Fibroblast of upper back skin (primary cell): ENCODE measurements at places on chromosomes 3 and 15.

DNA sequence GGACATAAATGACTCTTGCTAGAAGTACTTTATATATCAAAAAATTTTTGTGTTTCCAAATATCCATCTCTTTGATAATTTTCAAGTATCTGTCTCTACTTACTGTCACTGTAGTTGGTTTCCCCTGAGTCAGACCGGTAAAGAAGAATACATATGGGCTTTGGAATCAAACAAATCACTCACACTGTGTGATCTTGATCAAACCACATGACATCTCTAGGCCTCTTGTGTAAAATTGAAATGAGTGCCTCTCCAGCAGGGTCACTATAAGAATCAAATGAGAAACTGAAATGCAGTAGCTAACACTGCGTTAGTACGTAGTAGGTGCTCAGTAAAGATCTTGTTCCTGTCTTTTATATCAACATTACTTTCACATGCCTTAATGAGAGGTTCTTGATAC is 314.6 kb upstream of the STT3B start:
- DNase-seq: no peak

- no peak for DNase-seq
These were observed 760.8 kb upstream of the CFAP20DC start for GRCh38 chr3:59810606-59811005.

DNA sequence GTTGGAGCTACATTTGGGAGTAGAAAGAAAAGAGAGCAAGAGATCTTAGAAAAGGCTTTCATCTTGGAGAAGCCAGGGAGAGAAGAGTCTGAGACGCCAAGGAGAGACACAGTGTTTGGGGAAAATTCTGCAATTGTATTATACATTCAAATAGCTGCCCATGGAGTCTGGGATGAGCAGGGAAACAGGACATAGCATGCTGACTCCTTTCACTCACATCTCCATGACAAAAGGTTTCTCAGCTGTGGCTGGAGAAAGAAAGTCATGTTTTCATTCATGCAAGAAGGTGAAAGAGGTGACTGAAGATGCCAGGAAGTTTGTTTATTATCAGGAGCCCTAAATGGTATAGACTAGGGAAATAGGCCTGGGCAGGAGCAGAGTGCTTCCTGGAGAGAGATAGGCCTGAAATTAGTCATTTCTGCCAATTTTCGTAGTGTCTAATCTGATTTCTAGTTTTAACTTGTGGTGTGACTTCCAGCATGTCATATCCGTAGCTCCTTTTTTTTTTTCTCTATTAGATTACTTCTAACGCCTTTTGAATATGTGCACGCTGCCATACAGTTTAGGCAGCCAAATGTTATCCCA is 34.1 kb downstream of the ACP3 start:
- DNase-seq: no peak

DNA sequence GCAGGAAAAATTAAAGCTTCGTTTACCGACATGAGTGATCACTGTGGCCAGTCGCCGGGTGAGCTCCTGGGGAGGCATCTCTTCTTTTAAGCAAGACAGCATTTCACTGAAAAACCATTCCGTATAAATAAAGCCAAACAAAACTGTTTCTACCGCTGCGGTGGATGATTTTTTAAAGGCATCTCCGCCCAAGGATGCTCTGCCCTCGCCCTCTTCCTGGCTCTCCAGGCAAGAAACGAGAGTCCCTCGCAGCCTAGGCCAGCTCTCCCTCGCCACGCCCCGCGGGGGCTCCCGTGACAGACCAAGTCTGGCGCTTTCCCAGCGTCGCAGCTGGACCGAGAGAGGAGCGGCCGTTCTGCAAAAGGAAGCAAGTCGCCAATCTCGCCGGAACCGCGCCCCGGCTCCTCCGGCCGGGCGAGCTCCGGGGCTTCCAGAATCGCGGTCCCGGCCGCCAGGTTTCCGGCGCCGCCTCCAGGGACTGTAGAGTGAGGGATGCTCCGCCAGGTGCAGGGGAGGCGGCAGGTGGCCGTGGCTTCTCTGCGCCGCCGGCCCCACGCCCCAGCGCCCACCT is 458 bp downstream of the MCF2L2 start:
- peak; percentile 14 for DNase-seq

GRCh38 chr15:65402961-65403360 is 19.8 kb downstream of the IGDCC4 start:
- no peak for DNase-seq

DNA sequence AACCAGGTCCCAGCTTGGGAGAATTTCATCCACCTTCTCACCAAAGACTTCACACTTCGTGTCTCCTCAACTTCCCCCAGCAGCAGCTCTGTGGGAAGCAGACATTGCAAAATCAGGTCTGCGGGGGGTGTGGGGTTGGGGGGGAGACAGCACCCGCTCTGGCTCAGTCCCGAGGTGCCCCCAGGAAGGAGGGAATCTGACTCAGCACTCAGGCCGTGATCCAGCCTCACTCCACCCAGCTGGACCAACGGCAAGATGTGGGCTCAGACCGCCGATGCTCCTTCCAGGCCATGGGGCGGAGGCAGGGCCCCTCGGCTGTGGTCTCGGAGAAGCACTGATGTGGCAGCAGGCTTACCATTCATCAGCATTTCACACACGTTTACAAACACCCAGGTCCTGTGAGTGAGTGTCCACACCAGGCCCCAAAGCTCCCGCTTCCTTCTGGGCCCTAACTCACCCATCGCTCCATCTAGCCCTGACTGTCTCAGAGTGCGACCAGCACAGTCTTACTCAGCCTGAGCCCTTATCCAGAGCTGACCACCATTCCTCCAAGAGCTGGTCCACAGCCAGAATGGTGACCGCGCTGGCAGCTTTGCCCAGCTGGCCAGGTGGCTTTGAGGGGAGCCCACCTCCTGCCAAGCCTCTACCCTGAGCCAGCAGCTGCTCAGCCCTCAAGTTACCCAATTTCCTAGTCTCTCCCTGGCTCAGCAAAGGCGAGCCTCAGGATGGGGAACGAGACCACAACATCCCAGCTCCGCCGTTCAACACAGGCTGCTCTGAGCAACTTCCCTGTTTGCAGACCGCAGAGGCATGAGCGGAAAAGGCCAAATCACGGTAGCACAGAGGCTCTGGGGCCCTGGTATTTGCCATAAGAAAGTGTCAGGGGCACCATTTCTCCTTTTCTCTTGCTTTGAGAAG is 3.3 kb downstream of the STAB1 start:
- DNase-seq: peak; percentile 67

DNA sequence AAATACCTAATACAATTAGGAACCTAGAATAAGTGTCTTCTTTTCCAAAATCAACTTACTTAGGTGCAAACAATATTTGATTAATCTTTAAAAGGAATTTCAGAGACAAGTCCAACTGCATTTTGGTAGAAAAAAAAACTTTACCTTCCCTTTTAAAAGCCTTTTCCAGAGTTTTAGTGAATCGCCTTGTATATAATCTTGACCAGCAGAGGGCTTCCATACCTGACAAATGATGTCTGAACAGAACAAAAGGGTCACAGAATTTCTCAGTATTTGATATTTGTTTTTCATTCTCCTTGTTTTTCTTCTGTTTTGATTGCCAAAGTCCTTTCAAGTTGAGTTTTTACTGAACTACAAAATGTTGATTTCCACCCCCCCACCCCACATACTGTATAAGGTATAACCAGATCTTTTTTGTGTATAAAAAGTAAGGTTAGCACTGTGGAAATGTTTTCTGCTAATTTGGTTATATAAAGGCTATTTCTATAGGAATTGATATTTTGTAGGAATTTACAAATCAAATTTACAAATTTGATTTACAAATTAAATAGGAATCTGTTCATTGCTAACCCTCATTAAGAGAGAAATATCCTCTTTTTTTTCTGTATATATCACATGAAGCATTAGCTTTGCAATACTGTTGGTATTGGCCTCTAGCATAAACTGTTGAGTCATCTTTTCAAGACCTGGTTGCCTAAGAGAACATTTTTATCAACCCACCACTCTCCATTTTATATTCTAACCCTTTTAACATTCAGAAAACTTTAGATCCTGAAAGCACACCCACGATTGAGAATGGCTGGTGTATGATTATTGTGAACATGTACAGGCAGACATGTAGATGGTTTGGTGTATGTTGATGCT is 464.1 kb upstream of the RARB start:
- DNase-seq: peak; percentile 46

DNA sequence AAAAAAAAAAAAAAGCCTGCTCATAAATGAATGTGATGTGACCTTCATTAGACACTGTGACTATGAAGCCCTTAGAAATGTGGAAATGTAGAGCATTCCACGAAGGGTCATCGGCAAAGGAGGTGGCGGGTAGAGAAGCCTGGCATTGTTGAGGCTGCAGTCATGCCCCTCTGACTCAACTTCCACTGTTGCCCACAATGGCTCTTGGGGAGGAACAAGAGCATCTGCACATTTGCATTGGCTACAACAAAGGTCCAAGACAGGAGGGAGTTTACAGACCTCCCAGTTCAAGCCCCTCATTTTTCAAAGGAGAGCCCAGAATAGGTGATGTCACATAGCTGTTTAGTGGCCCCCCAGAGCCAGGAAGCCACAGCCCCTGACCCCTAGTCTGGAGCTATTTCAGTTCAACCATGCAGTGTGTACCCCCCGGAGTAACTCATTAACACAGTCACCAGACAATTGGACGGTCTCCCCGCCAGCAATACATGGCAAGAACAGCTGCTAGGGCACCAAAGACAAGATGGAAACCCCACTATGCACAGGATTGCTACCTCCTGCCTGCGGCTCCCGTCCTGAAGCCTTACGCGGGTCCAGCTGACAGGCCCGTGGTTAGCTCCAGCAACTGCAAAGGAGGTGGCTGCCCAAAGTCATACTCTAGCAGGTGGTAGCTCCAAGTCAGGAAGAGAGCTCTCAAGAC is 56.2 kb downstream of the SH3BP5 start:
- DNase-seq: peak; percentile 10

DNA sequence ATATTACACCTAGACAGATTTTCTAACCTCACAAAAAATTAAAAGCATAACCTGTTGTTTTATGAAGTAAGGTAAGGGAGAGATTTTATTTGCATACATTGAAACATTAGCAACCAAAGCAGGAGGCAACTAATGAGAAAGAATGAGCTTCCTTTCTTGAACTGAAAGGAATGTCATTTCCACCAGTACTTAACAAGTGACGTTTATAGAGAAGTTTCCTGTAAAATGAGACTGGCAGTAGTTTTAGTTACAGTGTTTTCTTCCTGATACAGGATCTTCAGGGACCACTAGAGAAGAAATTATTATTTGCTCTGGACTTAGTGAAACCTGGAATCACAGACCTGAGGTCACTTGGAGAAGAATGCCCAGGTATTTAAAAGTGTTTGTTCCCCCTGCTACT is 27.4 kb upstream of the FRMD5 start:
- no peak for DNase-seq

- no peak for DNase-seq
These were observed 9.2 kb downstream of the SPSB4 start for GRCh38 chr3:141060327-141060726.

- DNase-seq: no peak
These were observed 2.5 kb downstream of the MAP3K13 start for GRCh38 chr3:185365291-185366073.

DNA sequence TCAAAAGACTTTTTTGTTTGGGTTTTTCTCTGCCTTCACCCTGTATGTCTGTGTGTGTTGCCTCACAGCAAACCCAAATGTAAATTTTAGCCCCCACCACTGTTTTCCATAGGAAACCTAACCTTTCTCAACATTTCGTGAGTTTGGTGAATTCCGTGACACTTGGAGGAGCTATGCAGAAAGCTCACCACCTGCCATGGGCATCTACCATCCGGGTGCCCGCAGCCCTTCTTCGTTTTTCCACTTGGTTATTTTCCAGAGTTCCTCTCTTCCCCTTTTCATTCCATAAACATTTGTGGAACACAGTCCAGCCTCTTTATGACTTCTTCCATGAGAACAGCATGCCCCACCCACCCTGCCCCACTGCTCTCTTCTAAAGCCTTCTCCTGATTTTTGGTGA is 31.3 kb downstream of the TMEM158 start:
- no peak for DNase-seq

- DNase-seq: no peak
These were observed 81.6 kb downstream of the KLF15 start for GRCh38 chr3:126275620-126275904.

DNA sequence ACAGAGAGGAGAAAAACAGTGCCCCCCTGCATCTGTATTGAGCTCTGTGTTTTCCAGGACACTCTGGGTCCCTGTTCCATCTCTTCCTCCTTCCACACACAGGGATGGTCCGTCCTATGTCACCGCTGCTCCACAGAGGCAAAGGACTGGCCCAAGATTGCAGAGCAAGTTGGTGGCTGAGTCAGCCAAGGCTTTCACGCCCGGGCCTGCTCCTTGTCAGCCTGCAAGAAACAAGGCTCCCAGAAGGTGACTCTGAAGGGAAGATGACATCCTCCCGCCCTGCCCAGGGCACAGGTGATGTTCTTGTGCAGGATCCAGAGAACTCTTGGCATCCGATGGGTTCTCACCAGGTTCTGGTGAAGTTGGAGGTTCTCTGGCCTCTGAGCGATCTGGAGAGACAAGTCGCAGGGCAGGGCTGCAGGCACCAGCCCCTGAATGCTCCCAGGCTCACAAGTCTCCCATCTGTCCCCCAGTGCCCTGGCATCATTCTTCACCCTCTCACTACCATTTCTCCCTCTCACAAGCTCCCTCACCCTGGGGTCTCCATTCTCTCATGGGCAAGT is 138.6 kb downstream of the MEGF11 start:
- DNase-seq: no peak

GRCh38 chr3:159791336-159791735 is 197.3 kb upstream of the IL12A start:
- no peak for DNase-seq

GRCh38 chr3:73664389-73664788 is 39.6 kb upstream of the PDZRN3 start:
- no peak for DNase-seq

GRCh38 chr15:66630801-66631351 is 65.1 kb upstream of the LCTL start:
- no peak for DNase-seq

DNA sequence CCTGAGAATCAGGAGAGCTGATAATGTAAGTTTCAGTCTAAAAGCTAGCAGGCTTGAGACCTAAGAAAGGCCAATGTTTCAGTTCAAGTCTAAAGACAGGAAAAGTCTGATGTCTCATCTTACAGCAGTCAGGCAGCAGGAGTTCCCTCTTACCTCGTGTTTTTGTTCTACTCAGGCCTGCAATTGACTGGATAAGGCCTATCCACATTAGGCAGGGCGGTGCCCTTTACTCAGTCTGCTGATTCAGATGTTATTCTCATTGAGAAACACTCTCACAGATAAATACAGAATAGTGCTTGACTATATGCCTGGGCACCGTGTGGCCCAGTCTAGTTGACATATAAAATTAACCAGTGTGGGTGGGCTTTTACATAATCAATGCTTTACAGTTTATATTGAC is 122.4 kb downstream of the NR1D2 start:
- DNase-seq: no peak

- DNase-seq: no peak
These were observed 1.3 kb upstream of the ACKR2 start for GRCh38 chr3:42807929-42808328.

GRCh38 chr3:184004476-184004875 is 13.2 kb downstream of the ABCC5 start:
- no peak for DNase-seq

- DNase-seq: no peak
These were observed 36.7 kb upstream of the MFGE8 start for GRCh38 chr15:88949734-88950400.

DNA sequence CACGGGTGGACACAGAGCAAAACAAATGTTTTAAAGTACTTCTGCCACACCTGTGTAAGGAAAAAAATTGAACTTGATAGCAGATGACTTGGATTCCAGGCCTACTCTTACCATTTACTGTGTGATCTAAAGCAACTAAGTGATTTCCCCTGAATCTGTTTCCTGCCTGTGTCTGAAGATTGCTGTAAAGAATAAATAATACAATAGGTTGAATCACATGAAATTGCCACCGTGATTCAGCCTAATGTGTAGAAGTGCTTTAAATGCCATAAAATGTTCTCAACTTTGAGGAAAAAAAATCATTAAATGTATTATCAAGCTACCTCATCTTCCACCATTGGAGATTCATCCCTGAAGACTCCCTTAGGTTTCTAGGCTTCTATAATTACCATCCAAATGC is 27.6 kb upstream of the NUDT16 start:
- no peak for DNase-seq
